ENCODE measurements at places on chromosomes 7 and 10. TPM values are rescaled to one million over a fixed set of nuclear protein-coding genes. Genes with fewer than 3 reads are reported as not detected.
A peak's percentile ranks its signal among the peaks of the same experiment; 100 is the strongest.

GRCh38 chr7:31478721-31479120 lies 35.2 kb upstream of the ITPRID1 start:
- DNase-seq = no peak

- DNase-seq = no peak
These were observed 15.3 kb downstream of the SLF2 start for GRCh38 chr10:100928039-100928438.

FAM180A gene
- total RNA-seq = not detected

EPO gene
- not detected for total RNA-seq

GRCh38 chr7:28570970-28571288 lies 158.6 kb downstream of the CREB5 start:
- DNase-seq = no peak

DNA sequence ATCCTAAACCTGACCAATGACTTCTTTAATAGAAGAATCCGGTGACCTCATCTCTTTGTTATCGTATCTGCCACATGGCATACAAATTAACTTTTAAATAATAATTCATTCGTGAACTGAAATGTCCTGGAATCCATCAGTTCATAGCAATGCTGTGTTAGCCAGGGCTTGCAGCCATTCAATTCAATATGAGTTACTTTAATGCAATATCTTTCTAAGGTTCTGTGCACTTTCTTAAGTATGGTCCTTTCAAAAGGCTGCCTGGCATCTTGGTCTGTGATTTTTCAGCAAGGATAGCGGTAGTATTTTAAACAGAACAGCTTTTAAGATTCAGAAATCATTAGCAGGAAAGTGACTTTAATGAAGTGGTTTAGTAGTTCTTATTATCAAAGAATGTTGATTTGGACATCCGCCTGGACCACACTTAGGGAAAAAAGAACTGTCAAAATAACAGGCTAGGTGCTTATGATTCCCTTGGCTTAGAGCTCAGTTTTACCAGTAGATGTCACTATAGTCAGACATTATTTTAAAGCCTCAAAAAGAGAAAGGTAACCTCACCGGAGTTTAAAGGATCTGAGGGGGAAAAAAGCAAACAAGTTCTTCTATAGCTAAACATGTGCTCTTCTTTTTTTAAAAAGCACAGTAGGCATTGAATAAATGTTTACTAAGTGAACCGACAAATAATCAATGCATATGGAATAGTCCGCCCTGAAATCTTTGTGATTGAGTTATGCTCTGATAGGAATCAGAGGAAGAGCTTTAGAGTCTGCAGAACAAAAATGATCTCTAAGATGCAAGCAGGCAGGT lies 22.7 kb downstream of the SLC35G1 start:
- peak; percentile 31 for DNase-seq

- no peak for DNase-seq
These were observed 52.6 kb downstream of the PFKP start for GRCh38 chr10:3119796-3120459.

GRCh38 chr7:14195079-14195478 lies 205.6 kb upstream of the ETV1 start:
- DNase-seq = no peak

DNA sequence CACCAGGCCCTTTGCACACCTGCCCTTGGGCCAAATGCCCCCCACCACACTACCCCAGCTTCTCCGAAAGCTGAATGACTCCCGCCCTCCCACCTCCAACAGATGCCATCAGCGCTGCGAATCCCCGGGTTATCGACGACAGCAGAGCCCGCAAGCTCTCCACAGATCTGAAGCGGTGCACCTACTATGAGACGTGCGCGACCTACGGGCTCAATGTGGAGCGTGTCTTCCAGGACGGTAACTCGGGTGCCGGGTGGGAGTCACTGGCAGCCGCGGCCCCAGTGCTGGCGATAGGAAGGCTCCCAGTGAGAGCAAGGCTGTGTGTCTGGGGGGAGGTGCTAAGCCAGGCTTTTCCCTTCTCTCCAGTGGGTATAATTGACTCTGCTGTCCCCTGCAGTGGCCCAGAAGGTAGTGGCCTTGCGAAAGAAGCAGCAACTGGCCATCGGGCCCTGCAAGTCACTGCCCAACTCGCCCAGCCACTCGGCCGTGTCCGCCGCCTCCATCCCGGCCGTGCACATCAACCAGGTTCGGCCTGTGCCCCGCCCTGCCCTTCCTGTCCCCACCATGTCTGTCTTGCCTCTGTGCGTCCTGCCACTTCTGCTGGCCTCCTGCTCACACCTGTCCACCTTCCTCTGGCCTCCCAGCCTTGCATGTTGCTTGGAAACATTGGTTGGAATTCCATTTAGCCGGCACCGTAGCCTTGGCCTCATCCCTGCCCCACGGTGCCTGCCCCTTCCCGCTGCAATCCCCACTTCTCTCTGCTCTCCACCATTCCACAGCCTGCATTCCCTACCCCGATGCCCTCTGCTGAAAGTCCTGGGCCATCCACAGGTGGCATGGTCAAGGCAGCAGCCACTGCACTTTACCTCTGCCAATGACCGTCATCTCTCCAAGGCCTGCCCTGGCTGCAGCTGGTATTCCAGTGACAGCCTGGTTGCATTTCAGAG lies 32.1 kb downstream of the AGAP3 start:
- no peak for DNase-seq

RALA gene
- total RNA-seq = 68.6 TPM

DNA sequence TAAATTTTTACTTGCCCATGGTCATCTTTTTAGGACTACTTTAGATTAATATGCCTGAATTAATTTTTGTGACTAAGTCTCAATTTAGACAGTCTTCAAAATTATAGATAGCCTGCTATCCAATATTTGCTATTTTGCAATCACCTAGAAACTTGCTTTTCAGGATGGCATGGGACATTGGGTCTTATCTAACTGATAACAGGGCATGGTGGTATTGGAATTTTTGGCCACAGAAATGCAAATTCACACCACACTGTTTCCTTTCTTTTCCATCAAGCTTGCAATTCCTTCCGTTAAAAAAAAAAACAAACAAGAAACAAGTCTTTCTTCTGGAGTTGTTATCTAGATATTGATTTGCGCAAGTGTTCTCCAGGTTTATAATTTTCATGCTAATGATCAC lies 8.8 kb downstream of the ARL5B start:
- DNase-seq = no peak

DNA sequence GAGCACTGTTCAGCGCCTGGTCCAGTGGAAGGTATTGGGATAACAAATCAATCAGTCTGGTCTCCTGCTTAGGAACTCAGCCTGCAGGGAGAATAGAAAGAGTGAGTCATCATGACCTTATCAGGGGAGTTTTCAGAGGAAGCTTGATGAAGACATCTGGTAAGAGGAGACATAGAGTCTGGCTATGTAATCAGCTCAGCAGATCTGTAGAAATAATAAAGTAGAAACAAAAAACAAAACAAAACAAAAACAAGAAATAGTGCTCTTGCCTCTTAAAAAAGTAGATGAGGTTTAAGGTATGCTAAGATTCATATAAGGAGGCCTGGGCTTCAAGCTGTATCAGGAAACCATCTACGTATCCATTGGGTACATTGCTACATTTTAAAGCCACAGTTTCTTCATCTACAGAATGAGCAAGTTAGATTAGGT lies 14.4 kb downstream of the TAS2R41 start:
- DNase-seq = peak; percentile 76

SPDYE1 gene
- not detected for total RNA-seq

DNA sequence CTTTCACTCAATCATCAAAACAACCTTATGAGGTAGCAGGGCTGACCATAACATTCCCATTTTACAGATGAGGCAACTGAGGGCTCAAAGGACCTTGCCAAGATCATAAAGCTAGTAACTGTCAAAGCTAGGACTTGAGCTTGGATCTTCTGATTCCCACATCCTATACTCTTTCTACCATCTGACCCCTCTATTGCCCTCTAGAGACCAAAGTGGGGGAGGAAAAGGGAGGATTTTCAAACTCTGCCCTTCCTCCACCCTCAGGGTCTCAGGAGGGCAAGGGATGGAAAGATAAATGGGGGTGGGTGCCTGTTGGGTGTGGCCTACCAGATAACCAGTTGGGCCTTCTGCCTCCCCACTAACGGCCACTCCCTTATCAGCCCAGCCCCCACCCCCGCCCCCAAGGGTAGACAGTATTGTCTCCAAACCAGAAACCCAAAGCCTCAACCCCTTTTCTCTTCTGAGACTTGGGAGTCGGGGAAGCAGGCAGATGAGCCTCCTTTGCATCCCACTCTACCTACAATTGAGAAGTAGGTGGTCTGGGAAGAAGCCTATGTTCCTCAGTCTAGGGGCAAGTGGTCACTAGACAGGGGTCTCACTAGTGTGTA lies 7.9 kb downstream of the LDB1 start:
- DNase-seq = no peak

- peak; percentile 16 for DNase-seq
These were observed 685 bp downstream of the CASP2 start for GRCh38 chr7:143288836-143289235.

DNA sequence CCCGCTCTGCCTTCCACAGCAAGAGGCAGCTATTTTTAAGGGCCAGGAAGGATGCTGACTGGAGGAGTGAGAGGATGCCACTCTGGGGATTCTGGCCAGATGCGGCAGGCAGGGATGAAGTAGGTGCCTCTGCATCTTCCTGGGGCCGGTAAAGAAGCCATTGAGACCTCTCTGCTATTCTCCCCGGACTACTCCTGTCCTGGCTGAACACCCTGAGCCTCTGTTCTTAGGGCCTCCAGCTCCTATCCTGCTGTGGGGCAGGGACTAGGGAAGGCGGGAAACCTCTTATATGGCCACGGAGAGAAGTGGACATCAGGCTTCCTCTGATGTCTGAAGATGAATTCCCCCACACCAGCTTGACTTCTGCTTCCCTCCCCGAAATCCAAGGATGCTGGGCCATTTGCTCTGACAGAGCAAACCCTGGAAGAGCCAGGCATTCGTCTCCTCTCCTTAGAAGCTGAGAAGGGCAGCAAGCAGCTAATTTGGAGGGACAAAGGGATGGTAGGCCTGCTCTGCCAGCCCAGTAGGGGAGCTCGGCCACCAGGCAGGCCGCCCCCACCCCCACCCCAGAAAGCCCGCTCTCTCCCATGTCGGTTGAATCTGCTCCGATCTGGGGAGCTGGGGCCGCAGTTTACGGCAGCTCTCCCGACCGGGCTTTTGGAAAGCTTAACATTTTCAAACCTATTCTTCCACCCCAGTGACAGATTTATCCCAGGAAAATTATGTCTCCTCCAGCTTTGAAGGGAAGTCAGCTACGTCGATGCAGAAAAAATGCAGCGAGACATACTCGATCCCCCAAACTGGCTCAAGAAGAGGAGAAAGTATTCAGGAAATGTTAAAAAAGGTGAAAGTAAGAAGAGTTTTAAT lies 2.8 kb downstream of the FGF8 start:
- DNase-seq = no peak

LBX1 gene
- not detected for total RNA-seq

WEE2 gene
- total RNA-seq = not detected

- no peak for DNase-seq
These were observed 19.5 kb upstream of the PLPP4 start for GRCh38 chr10:120437541-120437940.

DNA sequence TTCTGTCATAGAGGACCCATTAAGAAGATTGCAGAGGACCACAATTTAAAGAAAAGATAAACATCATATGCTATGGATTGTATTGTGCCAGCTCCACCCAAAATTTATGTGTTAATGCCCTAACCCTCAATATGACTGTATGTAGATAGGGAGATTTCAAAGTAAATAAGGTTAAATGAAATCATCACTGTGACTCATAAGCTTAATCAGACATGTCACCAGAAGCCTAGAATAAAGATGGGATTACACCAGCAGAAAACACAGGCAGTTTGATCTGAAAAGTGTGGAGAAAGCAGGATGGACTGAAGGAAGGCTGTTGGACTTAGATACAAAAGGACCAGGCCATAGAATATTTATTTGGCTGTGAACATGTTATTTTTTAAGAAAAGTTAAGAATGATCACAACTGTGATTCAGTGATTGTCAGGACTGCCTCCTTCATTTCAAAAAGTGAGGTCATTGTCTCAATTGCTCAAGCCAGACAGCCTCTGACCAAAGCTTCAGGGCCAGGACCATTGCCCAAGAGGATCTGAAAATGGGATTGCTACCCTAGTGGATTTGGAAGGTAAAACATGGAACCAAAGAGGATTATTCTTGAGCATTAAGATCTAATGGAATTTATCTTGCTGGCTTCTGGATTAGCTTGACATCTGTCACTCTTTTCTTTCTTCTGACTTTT lies 270.8 kb upstream of the POM121L12 start:
- DNase-seq = peak; percentile 10

GRCh38 chr10:1184541-1185430 lies 128.6 kb downstream of the WDR37 start:
- no peak for DNase-seq

GDF2 gene
- total RNA-seq = not detected

- peak; percentile 44 for DNase-seq
These were observed 156.8 kb upstream of the FRMD4A start for GRCh38 chr10:14487488-14487883.

- DNase-seq = no peak
These were observed 338.7 kb upstream of the LRRTM3 start for GRCh38 chr10:66586897-66587679.

DNA sequence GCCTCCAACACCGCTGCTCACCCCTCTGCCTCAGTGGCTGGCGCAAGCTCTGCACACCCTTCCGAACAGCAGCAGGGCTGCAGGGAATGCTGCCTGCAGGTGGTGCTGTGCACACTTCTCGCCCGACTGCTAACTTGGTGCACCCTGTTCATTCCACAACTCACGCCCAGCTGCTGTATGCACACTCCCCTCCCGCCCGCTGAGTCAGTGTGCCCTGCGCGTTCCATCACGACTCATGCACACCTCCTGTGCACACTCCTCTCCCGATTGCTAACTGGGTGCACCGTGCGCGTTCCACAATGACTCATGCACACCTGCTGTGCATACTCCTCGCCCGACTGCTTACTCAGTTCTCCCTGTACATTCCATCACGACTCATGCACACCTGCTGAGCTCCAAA lies 21.5 kb downstream of the ADARB2 start:
- DNase-seq = no peak

- peak; percentile 5 for DNase-seq
These were observed 677 bp downstream of the SKAP2 start for GRCh38 chr7:26863518-26864308.

DNA sequence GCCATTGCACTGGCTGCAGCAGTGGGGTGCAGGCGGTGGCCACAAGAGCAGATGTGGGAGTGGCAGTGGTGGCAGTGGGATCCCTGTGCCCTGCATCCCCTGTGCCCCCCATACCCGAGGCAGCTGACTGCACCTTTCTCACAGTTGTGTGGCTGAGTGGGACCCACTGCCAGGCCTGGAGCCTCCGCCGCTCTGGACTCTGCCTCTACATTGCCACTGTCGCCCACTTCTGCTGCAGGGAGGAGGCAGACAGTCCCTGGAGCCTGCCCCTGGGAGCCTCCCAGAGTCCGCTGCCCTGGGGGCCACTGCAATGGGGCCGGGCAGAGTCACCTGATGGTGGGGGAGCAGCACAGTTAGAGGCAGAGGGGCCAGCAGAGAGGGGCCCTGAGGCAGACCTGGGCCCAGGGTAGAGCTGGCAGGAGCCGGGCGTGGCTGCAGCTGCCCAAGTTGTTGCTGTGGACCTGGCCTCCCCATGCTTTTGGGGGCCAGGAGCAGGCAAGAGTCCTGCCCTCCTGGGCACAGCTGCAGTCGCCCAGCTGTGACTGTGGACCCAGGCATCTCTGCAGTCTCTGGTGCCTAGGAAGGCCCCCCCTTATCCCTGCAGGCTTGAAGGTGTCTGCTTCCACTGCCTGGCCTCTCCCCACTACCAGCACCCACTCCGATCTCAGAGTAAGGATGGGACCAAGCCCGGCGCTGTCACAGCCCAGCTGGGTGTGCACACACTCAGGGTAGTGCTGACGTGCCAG lies 22.2 kb downstream of the FAM241B start:
- DNase-seq = no peak

Measured in astrocyte (in vitro differentiated cells and primary cell).